ENCODE measurements at places on chromosomes 7 and 10.

GRCh38 chr7:142873281-142873784 lies 12.2 kb downstream of the TRPV6 start:
- DNase-seq: no peak

DNA sequence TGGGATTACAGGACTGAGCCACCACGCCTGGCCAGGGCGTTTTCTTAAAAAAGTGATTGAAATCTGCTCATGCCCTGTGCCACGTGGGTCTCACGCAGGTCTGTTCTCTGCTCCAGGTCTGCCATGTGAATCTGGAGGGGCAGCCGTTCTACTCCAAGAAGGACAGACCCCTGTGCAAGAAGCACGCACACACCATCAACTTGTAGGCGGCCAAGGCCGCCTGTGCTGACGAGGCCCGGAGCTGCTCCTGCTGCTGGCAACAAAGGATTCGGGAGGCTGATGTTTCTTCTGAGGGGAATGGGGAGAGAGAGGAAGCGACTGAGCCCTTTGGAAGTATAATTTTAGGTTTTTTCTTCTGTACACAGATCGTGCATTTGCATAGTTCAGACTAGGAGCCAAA lies 23.6 kb upstream of the BMPR1A start:
- no peak for DNase-seq

DNA sequence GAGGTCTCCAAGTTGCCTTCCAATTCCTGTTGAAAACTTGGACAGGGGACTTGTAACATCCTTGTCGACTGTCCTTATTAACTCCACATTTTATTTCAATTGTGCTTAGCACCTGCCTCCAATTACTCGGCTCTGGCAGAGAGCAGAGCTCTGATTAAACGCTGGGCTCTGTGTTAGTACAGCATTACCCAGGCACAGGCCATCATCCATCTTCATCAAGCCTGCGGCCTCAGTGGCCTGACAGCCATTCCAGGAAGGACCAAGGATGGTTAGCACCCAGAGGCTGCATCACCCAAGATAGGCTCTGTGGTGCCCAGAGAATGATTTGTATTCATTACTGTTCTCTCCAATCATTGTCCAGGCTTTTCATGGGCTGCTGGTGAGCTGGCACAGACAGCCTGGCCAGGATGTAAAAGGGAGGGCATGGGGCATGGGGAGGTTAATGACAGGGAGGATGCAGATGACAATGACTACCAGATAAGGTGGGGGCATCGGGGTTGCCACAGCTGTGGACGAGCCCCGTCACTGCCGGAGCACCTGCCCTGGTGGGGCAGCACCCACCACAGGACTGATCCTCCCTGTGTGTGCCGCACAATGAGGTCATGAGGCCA lies 123.3 kb downstream of the PTPN20 start:
- no peak for DNase-seq

DNA sequence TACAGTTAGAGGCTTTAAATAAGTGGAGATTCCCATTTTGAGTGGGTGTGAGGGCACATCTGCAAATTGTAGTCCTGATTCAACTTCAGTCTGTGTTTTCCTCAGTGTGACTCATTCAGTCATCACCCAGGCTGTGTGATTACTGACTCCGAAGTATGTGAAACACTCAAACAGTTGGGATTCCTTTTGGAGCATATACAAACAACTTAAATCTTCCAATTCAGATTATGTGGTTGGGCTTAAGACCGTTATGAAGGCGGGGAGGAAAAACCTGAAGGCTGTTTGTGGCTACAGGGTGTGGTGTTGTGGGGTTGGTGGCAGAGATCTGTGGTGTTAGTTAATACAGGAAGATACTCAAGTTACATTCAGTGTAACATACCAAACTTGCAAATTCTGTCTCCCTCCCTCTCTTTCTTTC lies 259.7 kb upstream of the FERD3L start:
- no peak for DNase-seq

GRCh38 chr10:99393036-99393435 lies 37.4 kb downstream of the GOT1 start:
- no peak for DNase-seq

- DNase-seq: no peak
These were observed 547 bp downstream of the DDIT4 start for GRCh38 chr10:72274213-72274729.

All from CD4-positive, alpha-beta T cell treated with Interleukin-15 for 4 hours (primary cell).